ENCODE measurements at places on chromosomes 13 and 19.

- no peak for DNase-seq
Observed at GRCh38 chr19:45069056-45069455, 7.2 kb downstream of the ZNF296 start.

DNA sequence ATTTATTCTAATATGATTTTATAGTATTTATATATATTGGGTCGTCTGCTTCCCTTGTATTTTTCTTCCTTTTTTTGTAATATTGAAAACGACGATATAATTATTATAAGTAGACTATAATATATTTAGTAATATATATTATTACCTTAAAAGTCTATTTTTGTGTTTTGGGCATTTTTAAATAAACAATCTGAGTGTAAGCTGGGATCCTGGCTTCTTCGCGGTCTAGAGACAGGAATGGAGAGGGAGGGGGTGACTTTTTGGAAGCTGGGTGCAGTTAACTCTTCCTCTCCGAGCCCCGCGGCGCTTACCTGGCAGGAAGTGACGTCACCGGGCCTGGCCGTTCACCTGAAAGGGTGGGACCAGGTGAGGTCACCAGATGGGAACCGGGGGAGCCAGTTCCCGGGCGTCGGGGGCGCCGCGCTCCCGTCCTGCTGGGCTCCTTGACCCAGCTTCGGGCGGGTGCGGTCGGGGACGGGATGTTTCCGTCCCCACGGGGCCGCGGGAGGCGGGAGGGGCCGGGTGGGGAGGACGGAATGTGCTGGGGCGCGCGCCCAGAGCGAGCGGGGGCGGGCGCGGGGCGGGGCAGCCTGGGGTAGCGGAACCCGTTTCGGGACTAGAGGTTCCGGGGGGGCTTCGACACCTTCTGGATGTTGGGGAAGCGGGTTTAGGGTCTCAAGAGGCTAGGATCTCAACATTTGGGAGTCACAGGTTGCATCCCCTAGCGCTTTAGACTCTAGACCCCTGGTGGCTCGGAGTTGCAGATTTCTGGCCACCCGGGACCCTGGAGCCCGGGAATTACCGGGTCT lies 2.8 kb downstream of the ZFP36 start:
- DNase-seq: peak; percentile 91

DNA sequence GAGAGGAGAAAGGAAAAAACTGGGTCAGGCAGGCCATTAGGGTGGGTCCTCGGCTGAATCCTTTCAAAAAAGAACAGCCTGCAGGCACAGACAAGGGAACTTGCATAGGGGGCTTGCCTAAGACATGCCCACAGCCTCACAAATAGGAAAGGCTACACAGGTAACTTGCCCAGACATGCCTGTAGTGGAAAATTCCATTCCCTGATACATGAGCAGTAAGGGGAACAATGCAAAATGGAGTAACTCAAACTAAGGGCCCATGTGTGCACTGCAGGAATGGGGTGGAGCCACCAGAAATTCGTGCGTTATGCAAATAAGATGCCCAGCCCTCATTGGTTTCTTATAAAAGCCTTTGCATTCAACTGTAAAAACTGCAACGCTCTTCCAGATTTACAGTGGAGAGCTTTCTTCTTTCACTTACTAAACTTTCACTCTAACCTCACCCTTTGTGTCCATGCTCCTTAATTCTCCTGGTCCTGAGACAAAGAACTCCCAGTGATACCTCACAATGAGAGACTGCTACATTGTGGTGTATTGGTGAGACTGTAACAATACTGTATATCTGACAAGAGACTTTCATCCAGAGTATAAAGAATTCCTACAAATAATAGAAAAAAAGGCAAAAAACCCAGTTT lies 59.5 kb upstream of the SLITRK1 start:
- no peak for DNase-seq

DNA sequence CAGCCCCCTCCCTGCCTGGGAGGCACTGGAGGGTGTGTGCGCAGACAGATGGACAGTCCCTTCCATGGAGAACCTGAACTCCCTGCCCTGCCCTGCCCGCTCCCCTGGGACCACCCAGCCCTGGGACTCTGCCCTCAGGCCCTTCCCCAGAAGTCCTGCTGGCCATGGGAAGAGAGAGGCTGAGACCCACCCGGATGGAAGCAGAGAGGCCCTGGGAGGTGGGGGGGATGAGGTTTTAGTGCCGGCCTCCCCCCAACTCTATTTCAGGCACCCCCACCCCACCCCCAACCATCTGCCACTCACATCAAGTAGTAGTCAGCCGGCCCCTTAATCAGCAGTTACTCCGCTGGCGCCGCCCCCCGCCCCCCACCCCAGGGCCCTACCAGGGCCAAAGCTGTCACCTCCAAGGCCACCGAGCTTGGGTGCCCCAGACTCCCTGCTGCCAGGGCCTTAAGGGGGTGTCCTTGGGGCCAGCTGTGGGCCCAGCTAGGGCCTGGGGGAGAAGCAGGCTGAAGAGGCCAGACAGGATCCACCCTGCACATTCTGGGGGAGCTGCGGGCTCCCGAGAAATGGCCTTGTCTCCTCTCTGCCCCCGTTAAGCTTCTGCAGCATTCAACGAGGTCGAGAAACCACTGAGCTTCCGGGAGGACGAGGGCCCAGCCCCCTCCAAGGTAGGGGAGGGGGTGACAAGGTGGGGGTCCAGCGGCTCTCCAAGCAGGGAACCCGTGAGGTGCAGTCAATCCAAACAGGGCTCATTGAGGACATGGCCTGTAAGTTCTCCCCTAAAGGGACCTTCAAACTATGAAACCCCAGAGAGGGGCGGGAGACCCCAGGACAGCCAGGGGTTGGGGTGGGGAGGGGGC lies 17.4 kb downstream of the NMRK2 start:
- no peak for DNase-seq

DNA sequence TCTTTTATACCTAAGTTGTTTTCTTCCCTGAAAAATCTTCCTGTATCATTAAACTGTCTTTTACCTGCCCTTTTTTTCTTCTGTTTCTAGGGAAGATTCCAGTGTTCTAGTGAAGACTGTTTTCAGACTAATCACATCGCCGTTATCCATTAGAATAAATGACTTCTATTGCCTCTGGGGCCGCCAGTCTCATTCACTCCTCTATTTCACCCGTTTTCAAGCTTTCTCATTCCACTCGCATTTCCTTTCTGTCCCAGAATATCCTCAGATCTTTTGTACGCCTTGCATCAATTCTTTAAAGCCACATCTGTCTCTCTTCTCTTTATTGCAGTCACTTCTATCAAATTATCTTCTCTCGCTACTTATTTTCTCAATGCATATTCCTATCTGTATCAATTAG lies 1035.6 kb upstream of the MIR17HG start:
- no peak for DNase-seq

DNA sequence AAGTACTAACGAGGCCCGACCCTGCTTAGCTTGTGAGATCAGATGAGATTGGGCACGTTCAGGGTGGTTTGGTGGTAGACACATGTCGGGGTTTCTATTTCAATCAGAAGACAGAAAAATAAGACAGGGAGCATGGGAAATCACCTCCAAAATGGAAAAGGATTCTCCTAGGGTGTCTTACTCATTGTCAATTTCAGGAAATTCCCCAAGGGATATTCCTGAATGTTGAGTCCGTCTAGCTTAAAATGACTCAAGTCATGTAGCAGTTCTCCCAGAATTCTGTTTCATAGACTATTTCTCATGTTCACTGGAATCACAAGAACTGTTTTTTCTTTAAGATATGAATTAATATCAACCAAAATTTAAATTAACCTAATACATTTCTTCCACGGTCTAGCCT lies 380.1 kb downstream of the EFNB2 start:
- DNase-seq: no peak

DNA sequence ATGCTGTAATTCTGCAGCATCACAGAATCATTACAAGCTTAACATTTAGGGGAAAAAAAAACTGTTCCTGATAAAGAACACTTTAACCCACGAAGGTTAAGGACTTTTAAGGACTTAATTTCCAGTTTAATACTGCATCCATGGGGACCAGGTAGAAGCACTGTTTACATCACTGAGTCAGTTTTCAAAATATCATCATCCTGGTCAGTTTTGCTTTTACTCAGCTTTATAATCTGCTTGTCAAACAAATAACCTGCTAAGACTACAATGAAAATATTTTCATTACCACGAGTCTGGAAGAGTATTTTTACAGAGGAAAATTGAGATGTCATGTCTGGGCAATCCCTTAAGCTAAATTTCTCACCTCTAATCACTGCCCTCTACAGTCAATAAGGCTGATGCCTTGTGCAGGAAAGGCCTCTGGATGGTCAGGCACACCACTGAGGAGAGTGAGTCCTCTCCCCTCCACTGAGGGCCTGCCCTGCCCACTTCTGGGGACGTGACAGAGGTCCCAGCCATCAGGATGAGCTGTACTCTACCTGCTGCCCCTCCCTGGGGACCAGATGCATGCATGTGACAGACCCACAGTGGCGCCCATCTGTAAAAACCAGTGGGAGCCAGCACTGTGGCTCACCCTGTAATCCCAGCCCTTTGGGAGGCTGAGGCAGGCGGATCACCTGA lies 31.0 kb downstream of the FOXO1 start:
- no peak for DNase-seq

Data from tibial nerve (tissue), 4 donors.